ENCODE measurements at places on chromosomes 2 and 18.

- no peak for DNase-seq
Measured at GRCh38 chr2:68687018-68687417, 43.6 kb downstream of the PROKR1 start.

DNA sequence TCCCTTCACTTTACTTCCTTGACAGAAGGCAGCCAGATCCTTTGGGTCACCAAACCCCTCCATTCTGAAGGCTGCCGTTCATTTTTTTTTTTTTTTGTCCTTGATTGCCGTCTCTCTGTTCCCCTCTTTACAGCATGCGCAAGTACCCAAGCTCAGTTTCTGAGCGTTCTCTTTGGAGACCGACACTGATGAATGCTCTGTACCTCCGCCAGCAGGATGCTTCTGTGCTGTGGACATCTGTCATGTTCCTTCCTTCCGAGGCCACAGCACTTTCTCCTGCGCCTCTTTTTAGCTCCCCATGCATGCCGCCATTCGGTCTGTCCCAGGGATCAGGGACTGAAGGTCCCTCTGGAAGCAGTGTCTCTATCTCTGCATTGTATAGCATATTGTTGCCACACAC, 278.7 kb upstream of the RAB12 start:
- no peak for DNase-seq

DNA sequence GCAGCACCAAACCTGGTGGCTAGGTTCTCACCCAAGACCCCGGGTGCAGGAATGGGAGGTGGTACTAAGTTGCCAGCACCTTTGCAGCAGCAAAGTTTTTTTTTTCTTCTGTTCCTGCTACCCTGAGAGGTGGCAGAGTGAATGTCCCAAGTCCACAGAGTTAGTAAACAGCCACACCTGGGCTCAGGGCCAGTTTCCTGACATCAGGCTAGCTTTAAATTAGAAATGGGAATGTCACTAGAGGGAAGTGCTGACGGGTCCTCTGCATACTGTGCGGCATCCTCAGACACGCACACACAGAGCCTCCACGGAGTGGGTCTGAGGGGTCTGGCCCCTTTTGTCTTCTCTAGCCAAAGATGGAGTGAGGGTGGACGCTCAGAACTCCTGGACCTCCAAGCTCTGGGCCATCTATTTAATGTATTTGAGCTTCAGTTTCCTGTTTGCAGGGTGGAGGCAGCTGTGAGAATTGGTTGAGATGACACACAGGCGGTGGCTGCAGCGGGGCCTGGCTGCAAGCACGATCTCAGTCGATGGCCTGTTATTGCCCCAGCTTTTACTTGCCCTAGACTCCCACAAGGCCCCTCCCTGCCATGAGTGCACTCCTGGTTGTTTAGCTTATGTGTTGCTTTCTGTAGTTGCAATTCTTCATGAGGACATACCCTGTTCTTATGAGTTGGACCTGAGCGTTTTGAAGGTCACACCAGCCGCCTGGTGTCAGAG, 751.4 kb upstream of the HS6ST1 start:
- no peak for DNase-seq

DNA sequence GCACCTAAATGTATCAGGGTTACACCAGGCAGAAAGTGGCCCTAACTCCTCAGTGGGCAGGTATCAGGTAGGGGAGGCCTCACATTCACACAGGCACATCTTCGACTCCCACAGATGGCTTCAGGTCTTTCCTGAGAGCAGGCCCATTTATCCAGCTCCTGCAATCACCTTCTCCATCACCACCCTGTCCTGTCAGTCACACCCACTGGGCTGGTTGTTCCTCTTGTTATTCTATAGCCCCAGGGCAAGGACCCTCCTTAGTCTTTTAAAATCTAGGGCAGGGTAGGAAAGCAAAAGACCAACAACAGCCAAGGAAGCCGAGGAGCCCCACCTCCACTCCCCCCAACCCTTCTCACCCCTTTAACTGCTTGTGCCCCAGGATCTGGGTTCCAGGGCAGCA, 9.1 kb upstream of the HOXD4 start:
- no peak for DNase-seq

- DNase-seq: no peak
Measured at GRCh38 chr2:54528311-54528955, 72.3 kb downstream of the SPTBN1 start.

All from stimulated activated CD8-positive, alpha-beta memory T cell treated with anti-CD3 and anti-CD28 coated beads, Interleukin-15, amount 100 ng/mL, for 24 hours (primary cell).